SW 1271 (cell line): ENCODE measurements at places on chromosomes 5 and 9.

GRCh38 chr9:10168241-10168640 lies 444.6 kb downstream of the PTPRD start:
- no peak for DNase-seq

- DNase-seq, result no peak
Observed at GRCh38 chr9:71108937-71109336, 12.5 kb downstream of the TRPM3 start.

GRCh38 chr9:86185872-86186271 lies 73.6 kb downstream of the C9orf153 start:
- DNase-seq, result no peak

DNA sequence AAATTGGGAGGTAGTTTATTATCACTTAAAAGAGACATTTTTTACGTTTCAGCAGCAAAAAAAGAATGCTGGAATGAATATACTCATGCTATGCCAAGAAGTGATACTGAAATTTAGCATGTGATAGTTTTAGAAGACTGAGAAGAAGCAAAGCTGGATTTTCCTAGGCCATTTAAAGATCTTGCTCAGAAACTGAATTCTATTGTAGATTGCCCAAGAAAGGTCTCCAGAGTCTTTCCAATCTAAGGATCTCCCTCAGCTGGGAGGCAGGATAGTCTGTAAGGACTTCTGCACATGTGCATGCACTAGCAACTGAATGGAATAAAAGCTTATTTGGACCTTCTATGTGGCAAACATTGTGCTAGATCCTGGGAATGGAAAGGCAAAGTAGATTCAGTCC lies 334.5 kb downstream of the DTWD2 start:
- no peak for DNase-seq

DNA sequence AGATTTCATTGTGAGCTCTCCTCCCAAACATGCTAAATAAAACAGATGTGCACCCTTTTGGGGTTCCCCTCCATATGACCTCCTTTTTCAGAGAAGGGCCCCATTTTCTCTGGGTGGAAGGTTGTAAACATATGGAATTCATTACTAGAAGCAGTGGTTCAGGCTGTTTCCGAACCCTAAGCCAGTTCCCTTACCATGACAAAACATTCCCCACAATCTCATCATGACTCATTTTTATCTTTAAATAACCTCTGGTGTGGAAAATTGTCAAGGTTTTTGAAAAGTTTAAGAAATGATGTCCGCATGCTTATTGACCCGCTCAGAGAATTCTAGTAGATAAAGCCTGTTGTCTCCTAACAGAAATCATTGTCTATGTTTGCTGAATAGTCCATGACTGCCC lies 127.3 kb upstream of the PIK3R1 start:
- no peak for DNase-seq

- DNase-seq, result no peak
Observed at GRCh38 chr9:97593960-97594359, 39.2 kb downstream of the TSTD2 start.

DNA sequence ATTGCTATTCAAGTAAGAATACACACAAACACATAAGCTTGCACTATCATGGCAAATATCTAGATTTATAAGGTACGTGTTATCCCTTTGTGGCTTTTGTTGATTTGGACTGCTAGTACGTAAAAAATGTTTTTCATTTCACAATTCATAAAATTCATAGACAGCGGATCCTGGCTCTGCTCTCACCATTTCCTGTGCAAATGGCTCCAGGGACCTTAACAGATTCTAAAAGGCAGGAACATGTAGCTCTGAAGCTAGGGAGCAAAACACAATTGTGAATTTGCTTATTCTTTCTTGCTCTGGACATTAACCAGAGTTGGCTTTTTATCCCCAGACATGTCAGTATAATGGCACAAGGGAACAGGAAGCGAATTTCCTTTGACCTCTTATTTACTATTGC lies 1019.9 kb upstream of the WWC1 start:
- no peak for DNase-seq

GRCh38 chr9:21402386-21403251 lies 6.3 kb upstream of the IFNA8 start:
- no peak for DNase-seq

DNA sequence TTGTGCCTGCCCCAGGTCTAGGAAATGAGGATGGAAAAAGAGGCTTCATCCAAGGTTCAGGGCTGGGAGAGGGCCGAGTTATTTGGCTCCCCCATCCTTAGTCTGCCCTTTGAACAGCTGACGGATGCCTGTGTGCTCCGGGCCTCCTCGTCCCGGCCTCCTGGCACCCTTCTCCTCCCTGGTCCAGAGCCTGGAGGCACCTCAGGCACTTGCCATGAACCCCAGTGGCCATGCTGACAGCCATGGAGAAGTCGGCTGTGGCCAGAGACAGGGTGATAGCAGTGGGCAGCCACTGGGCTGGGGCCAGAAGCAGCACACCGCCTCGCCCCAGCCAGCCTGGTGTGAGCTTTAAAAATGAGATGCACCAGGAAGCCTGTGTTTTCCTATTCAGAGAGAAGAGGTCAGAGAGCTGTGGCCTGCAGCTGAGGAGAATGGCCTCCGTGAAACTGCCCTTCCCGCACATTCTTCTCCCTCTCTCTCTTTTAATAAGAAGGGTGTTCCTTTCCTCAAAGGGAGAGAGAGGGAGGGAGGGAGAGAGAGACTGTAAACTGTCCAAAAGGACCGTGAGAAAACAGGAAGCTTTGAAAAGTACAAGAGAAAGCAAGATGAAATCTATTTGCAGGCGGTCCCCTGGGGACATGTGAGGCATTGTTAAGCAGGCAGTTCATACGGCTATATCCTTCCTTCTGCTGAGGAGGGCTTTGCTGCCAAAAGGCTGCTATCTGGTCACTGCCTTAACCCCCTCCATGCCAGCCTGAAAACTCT lies 55.3 kb downstream of the ZNF366 start:
- DNase-seq, result no peak

DNA sequence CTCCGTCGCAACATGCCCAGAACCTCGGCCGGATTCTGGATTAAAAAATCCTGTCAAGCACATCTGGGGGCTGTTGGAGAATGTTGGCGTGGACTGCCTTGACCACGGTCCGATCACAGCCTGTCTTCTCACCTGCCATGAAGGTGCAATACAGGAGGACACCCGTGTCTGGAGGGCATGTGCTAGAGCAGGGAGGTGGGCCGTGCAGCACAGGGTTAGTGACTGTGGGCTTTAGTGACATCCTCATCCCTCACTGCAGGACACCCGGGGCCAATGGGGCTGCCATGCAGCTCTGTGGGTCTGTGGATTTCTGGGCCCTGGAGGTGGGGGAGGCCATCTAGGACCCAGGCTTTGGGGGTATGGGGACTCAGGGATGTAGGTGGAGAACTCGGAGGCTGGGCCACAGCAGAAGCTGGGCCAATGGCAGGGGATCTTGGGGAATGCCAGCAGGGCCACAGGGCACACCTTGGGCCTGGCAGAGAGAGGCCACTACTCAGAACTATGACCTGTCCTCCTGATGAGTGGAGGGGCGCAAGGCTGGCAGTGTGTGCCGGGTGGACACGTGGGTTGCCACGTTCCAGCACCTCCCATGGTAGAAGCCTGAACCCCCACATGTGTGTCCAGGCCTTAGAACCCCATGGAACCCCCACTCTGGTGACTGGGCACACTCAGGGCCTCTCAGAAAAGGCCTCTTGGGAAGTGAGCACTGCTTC lies 23.3 kb downstream of the ZDHHC11B start:
- DNase-seq, result no peak

- no peak for DNase-seq
Observed at GRCh38 chr9:99220011-99220410, 1.7 kb downstream of the ALG2 start.

DNA sequence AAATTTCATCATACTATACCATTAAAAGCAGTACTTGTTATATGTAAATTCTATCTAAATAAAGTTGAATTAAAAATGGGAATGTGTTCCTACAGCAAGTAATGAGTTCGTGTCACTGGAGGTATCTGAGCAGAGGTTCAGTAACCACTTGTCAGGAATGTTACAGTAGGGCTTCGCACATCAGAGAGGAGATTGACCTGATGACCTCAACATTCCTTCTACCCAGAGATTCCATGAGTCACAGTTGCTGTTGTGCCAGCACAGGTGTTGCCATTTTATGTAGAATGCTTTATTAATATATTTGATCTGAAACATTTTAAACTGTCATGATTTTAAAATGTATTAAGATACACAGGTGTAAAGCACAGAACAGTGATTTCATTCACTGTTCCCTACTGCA lies 60.3 kb downstream of the STX17 start:
- DNase-seq, result peak; percentile 79

- no peak for DNase-seq
Observed at GRCh38 chr9:70044490-70045307, 1.1 kb downstream of the MAMDC2 start.

DNA sequence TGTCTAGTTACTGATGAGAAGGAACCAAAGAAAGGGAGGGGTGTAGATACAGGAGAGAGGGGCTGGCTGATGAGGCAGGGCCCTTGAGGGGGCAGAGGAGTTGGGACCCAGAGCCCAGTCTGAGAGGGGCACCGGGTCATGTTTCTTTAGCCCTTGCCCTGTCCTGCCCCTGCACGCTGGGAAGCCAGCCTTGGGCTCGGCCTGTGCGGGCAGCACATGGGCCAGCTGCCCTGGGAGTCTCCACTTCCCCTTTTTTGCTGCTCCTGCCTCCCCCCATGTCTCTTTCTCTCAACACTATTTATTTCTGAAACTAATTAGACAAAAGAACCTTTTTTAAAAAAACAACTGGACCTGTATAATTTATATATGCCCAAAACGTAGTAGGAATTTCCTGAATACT lies 20.5 kb downstream of the MVB12B start:
- no peak for DNase-seq

DNA sequence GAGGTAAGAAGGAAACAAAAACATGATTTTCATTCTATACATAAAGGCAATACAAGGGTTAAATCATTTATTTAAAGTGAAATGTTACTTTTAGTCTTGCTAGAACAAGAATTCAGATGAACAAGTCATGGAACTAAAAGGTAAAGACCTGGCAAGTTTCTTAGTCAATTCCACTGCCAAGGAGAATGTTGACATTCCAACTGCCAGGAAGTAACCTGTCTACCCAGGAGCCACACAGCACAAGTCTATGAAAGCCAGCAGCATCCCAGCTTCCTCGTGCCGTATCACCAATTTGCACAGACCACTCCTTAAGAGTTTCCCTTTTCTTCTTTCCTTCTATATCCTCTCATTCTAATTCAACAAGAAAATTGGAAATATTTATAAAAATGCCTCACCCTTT lies 79.9 kb downstream of the SETX start:
- DNase-seq, result no peak

DNA sequence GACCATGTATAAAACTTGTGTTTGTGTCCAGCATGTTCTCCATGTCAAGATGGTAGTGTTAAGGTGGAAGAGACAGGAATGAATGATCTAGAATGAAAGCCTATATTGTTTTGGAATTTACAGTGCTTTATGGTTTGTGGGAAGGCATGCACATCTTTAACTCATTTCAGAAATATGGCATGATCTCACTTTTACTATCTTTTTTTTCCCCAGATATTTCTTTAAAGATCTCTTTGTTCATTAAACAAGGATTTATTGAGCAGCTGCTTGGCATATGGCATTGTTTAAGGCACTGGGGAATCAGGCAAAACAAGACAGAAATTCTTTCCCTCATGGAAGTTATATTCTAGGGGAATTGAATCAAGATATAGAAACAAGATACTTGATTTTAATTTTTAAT lies 51.7 kb downstream of the SLC12A2 start:
- no peak for DNase-seq

- no peak for DNase-seq
Observed at GRCh38 chr9:8673830-8674229, 874.3 kb upstream of the DMAC1 start.

- no peak for DNase-seq
Observed at GRCh38 chr5:41408676-41409443, 101.5 kb downstream of the PLCXD3 start.

DNA sequence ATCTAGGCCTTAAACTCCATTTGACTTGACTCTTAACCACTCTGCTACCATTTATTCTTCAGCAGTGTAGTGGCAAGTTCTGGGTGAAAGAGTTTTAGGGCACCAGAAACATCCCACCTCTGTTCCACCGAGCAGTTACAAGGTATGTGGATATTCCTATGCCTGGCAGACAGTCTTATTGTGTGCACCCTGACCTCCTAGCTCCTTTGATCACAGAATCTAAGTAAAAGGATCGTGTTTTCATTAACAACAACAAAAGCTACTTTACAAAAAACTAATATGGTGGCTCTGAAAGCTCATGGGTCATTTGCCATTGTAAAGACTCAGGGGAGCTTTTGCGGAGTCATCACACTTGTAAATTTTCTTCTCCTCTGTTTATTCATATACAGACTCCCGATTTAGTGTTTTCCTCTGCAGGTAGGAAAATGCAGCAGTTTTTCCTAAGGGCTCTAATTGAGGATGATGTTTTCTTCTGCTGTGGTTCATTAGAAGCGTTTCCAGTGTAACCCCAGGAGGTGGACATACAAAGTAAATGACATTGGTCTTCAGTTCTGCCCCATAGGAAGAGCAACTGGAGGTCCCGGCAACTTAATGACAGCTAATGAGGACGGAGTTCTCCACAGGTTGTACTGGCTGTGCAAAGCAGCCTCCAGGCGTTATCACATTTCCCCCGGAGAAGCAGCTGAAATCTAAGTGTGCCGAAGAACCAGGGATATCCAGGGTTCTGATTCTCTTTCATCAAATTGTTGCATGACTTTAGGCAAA lies 78.2 kb downstream of the ATP10B start:
- DNase-seq, result no peak

- DNase-seq, result no peak
Observed at GRCh38 chr5:171728686-171729085, 56.9 kb upstream of the SMIM23 start.

- DNase-seq, result no peak
Observed at GRCh38 chr5:171586436-171586835, 167.0 kb downstream of the FGF18 start.

DNA sequence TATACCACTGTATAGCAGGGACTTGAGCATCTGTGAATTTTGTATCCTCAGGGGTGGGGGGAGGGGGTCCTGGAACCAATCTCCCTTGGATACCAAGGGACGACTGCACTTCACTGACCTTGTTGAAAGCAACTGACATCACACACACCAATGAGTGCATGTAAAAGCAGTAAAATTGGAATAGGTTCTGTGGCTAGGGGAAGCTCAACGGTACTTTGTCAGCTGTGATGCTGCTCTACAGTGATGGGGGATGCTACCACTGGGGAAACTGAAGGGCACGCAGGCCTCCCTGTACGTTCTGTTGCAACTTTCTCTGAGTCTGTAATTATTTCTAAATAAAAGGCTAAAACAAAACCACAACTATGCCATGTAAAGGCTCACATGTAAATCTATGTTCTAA lies 47.0 kb upstream of the RETREG1 start:
- DNase-seq, result no peak
